ENCODE measurements at places on chromosomes 12 and 14. TPM values are rescaled to one million over a fixed set of nuclear protein-coding genes. Genes with fewer than 3 reads are reported as not detected.
A peak's percentile ranks its signal among the peaks of the same experiment; 100 is the strongest.

Gene FAM90A1
- total RNA-seq, result not detected

DNA sequence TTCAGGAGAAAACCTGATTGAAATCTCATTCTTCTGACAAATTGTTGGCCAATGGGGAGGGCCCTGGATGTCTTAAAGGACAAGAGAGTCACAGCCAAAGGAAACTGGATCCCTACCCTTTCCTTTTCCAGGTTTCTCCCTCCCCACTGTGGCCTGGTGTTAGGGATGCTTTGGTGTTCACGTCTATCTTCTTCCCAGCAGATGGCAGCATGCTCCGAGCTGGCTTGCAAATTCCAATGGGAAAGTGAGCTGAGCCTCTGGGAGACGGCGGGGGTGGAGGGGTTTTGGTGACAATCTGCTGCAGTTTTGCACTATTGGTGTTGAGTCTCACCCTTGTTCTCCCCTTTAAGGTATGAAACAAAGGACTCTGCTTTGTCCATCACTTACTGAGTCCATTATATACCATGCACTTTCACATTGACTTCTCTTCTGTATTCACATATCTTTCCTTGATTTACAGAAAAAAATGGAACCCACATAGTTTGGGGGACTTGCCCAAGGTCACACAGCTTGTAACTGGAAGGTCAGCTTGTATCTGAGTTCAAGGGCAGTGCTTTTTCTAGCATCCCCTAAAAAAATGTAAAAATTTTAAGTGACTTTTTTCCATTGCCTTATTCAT lies 39.3 kb downstream of the CCDC177 start:
- no peaks in the 10 kb centered on the region for H3K4me1 ChIP-seq
- peak; percentile 73 for DNase-seq
- no peak overlapping the region for H3K4me3 ChIP-seq

GRCh38 chr12:57609781-57610553 lies 1.3 kb upstream of the ARHGEF25 start:
- peak overlapping the region; percentile 79 for H3K4me3 ChIP-seq
- no peak overlapping the region for H3K27ac ChIP-seq
- 0 out of 2 replicates have a peak, but pooled peaks cover 16% of the 10 kb centered on the region for H3K4me1 ChIP-seq
- H3K36me3 ChIP-seq, result no peaks in the 10 kb centered on the region

GRCh38 chr12:113472191-113473121 lies 785 bp upstream of the LHX5 start:
- no peaks in the 10 kb centered on the region for H3K36me3 ChIP-seq
- peaks cover 93% of the 10 kb centered on the region for H3K27me3 ChIP-seq
- no peak overlapping the region for H3K27ac ChIP-seq
- H3K4me1 ChIP-seq, result no peaks in the 10 kb centered on the region

GRCh38 chr14:72883961-72884360 lies 9.9 kb downstream of the DPF3 start:
- H3K4me3 ChIP-seq, result no peak overlapping the region
- no peaks in the 10 kb centered on the region for H3K27me3 ChIP-seq
- peak; percentile 28 for DNase-seq
- H3K27ac ChIP-seq, result no peak overlapping the region
- 0 out of 2 replicates have a peak, but pooled peaks cover 4% of the 10 kb centered on the region for H3K36me3 ChIP-seq
